Activated naive CD8-positive, alpha-beta T cell treated with anti-CD3 and anti-CD28 coated beads for 36 hours (primary cell): ENCODE measurements at places on chromosomes 11 and 22. TPM values are rescaled to one million over a fixed set of nuclear protein-coding genes. Genes with fewer than 3 reads are reported as not detected.
A peak's percentile ranks its signal among the peaks of the same experiment; 100 is the strongest.

The SESN3 gene
- 16.2 TPM for total RNA-seq

GRCh38 chr11:123261345-123262106 is 66.5 kb upstream of the CLMP start:
- H3K4me1 ChIP-seq = peaks cover 8% of the 10 kb centered on the region
- peaks cover 3% of the 10 kb centered on the region for H3K36me3 ChIP-seq
- no peak overlapping the region for H3K27ac ChIP-seq
- H3K4me3 ChIP-seq = no peak overlapping the region
- peak; percentile 69 for DNase-seq
- H3K27me3 ChIP-seq = peaks cover 36% of the 10 kb centered on the region

The VPS11 gene
- total RNA-seq = 20.2 TPM

The ISX gene
- not detected for total RNA-seq

GRCh38 chr11:18294862-18295261 is 27.1 kb downstream of the HPS5 start:
- H3K27me3 ChIP-seq = no peaks in the 10 kb centered on the region
- no peak overlapping the region for H3K27ac ChIP-seq
- peaks cover 4% of the 10 kb centered on the region for H3K4me1 ChIP-seq
- no peak overlapping the region for H3K4me3 ChIP-seq
- no peak for DNase-seq

The RIN1 gene
- total RNA-seq = 1.5 TPM
